ENCODE measurements at places on chromosomes 6 and 20. TPM values are rescaled to one million over a fixed set of nuclear protein-coding genes. Genes with fewer than 3 reads are reported as not detected.

- no peak for DNase-seq
Observed at GRCh38 chr6:100693249-100693927, 187.7 kb downstream of the ASCC3 start.

- no peak for DNase-seq
Observed at GRCh38 chr20:16048876-16049275, 524.4 kb downstream of the KIF16B start.

DNA sequence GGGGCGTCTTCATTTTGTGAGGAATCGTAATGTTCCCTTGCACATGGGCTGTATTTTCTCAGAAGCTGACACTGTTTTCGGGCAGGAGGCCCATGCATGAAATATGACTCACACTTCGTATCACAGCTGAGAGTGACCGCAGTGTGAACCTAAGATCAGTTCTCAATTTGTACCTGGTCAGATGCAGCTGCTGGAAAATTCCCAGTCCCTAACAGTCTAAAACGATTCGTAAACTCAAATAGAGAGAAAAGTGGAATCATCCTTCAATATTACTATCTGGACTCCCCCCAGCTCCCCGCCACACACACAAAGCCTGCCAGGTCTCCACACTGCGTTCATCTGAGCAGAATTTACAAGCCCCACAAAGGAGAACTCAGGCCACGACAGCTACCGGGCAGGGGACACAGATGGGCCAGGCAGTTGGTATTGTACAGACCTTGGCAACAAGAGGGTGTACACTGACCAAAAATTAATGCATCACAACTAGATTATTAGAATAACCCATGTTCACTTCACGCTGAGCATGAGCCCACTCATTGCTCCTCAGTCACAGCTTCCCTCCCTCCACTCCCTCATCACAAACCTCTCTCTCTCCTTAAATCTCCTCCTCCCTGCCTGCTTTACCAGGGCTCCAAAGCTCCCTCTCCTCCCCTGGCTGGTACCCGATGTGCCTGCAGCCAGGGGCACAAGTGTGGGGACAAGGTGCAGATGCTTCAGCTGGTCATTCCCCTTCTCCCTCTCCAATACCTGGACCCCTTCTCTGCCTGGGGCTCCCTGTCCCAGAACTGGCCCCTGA, 488.4 kb downstream of the PREX1 start:
- no peak for DNase-seq

DNA sequence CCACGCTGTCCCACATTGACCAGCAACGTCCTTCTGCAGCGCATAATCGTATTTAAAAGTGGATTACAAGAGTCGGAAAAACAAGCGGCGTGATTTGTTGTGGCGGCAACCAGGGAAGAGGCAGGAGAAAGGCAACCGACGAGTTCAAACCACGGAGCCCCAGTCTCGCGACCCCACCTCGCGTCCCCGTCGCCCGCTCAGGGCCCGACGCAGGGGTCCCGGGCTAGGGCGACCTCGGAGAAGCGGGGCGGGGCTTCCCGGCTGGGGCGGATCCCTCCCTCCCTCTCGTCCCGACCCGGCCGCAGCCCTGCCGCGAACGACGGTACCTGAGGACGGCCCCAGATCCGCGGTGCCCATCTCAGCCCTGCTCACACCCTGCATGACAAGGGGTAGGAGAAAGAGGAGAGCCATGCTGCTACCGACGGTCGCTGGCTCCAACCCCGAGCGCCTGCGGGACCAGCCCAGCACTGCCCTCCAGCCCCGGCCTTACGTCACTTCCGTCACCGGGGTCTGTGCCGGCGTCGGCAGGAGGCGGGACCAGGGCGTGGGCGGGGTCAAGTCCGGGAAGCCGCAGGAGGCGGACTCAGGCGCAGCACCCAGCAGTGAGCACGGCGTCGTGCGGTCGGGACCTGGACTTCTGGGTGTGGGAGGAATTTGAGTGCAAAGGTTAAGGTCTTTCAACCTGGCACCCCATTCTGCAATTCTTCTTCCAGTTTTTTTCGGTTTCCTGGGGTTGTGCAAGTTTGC, at the start of gene IFNGR1:
Gene IFNGR1, minus strand, starts transcription at position 469 of the 747 bp plus-strand sequence. Its CDS starts 58 bp downstream, at position 411.
- DNase-seq: peak; percentile 100

- DNase-seq: no peak
Observed at GRCh38 chr6:35014341-35014740, 125.3 kb downstream of the ANKS1A start.

GRCh38 chr6:156752666-156753301, 24.4 kb upstream of the ARID1B start:
- DNase-seq: no peak

DNA sequence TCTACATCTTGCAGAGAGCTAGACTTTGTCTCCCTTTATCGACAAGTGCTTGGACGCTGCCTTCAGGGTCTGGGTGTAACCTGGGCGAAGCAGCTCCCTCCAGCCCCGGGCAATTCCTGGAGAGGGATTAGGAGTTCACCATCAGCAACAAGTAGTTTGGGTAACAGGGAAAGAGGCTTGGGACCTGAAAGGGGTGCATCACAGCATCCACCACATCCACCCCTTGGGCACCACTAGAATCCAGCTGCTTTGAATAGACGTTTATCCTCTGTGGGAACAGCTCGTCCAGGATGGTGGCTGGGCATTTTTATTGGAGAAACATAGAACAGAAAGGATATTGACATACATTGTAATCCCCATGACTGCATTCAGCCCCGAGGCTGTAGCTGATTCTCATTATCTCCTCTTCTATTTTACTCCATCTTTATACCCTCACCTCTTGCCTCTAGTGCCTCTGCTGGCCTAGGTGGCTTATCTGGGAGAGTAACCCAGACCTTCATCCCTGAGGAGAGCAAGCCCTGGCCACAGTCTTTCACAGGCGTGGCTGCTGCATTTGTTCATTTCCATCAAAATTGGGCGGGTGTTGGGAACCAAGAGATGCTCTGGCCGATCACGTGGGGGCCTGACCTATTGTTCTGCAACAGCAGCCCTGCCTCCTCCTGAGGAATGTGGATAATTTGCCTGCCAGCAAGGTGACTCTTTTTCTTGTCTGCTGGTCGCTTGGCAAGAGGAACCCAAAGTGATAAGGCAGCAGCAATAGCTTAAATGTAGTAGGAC, 109.2 kb upstream of the RALGAPA2 start:
- no peak for DNase-seq

- DNase-seq: no peak
Observed at GRCh38 chr20:20606050-20606449, 106.4 kb downstream of the RALGAPA2 start.

GRCh38 chr6:792662-793061, 99.7 kb upstream of the EXOC2 start:
- DNase-seq: no peak

DNA sequence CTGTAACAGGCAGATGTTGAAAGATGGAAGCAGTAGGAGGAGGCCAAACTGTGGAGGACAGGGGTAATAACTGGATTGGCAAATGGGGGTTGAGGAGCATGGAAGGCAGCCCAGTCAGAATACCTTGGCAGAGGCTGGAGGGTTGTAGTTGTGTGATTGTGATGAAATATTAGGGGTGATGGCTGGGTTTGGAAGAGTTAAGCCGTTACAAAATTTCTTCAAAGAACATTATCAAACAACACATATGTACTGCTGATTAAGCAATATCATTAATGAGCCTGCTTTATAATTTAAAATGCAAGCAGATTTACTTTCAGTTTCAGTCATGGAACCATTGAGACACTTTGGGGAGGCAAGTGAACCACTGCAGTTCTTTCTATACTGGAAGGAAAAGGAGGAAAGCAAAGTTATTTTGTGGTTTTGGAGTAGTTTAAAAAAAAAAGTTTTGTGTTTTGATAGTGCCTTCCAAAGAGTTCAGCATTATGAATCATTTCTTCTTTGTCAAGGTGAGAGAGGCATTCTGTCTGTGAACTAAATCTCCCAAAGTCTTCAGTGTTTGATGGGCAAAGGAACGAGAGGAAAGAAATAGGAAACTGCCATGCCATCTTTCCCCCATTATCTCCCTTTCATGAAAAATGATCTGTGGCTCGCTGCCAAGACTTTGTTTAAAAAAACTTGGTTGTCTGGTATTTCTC, 20.7 kb downstream of the FOXO3 start:
- no peak for DNase-seq

DNA sequence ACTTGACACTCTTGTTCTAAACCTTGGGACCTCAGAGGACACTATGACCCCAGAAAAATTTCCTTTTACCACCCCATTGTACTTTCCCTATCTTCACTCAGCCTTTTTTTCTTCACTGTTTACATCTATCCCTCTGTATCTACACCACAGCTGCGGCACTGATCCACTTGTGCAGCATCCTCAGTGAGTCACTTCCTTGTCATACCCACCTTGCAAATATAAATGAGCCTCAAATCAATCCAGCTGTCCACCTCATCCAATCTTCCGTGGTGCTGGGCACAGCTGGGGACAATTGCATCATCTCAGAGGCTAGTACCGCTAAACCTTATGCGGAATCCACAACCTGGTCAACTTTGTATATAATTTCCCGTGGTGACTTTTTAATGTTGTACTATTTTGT, 710.5 kb downstream of the QKI start:
- no peak for DNase-seq

The THBS2 gene
- total RNA-seq: 28.8 TPM

The TRIM31 gene
- not detected for total RNA-seq

The SAMD3 gene
- 0.22 TPM for total RNA-seq

The ACSS1 gene
- 47.6 TPM for total RNA-seq

Data from cardiac septum (tissue), 1 donor.